ENCODE measurements at places on chromosomes 4 and X.
A peak's percentile ranks its signal among the peaks of the same experiment; 100 is the strongest.

- no peak for DNase-seq
These were observed 30.0 kb downstream of the PAPSS1 start for GRCh38 chr4:107689912-107690587.

GRCh38 chr4:176333076-176333475, 13.3 kb downstream of the SPCS3 start:
- DNase-seq: no peak

- DNase-seq: peak; percentile 56
These were observed 862 bp upstream of the INPP4B start for GRCh38 chr4:142846729-142847596.

GRCh38 chr4:54657185-54657550, 589 bp upstream of the KIT start:
- DNase-seq: no peak

- no peak for DNase-seq
These were observed 24.4 kb downstream of the CDKL2 start for GRCh38 chr4:75605928-75606327.

DNA sequence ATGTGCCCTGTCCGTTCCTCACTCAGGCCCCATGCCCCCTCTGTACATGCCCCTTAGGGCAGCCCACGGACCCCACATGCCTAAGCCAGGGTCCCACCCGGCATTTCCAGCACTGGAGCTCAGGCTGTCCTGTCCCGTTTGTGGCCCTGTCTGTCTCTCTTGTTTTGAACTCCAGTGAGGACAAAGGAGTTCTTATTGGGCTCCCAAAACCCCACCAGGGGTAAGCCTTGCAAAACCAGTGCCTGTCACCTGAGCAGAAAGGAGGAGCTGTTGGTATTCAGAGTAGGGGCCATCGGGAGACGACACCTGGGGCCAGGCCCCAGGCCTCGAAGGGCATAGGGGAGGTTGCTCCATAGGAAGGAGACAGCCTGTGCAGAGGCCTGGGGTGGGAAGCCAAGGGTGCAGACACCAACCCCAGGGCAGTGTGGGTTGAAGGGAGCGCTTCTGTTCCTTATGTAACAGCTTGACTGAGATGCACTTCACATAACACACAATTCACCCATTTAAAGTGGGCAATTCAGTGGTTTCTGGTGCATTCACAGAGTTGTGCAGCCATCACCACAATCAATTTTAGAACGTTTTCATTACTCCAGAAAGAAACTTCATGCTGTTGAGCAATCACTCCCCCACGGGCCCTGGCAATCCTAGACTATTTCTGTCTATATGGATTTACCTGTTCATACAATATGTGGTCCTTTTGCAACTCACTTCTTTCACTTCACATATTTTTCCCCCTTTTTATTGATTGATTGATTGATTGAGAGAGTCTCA, 31.7 kb downstream of the MAN2B2 start:
- DNase-seq: no peak

DNA sequence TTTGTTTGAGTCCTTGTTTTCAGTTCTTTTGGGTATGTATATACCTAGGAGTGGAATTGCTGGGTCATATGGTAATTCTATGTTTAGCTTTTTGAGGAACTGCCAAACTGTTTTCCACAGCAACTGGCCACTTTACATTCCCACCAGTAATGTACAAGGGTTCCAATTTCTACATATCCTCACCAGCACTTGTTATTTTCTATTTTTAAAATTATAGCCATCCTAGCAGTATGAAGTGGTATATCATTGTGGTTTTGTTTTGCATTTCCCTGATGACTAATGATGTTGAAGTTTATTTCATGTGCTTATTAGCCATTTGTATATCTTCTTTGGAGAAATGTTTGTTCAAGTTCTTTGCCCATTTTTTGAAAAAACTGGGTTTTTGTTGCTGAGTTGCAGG, 39.6 kb downstream of the TMEM164 start:
- peak; percentile 8 for DNase-seq

Measured in bone marrow (tissue), 2 donors.